ACHN (cell line): ENCODE measurements at places on chromosomes 16 and 17.

DNA sequence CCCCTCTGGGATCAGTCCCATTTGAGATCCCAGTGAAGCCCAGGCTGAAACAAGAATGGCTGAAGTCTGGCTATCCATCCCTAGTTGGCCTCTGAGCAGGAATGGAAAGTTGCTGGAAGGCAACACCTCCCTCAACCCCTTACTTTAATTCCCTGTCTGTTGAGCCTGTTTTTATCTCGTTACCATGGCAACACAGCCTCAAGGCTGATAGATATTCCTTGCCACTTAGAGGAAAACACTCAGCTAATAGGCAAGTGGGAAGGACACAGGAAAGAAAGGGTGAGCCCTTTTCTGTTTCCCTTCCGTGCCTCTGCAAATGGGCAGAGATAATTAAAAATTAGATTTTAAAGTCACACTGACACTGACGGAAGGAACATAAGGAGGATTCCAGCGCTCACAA, 75.5 kb upstream of the CLEC3A start:
- DNase-seq = no peak

- DNase-seq = no peak
Observed at GRCh38 chr16:86671486-86672178, 93.3 kb downstream of the FOXL1 start.

DNA sequence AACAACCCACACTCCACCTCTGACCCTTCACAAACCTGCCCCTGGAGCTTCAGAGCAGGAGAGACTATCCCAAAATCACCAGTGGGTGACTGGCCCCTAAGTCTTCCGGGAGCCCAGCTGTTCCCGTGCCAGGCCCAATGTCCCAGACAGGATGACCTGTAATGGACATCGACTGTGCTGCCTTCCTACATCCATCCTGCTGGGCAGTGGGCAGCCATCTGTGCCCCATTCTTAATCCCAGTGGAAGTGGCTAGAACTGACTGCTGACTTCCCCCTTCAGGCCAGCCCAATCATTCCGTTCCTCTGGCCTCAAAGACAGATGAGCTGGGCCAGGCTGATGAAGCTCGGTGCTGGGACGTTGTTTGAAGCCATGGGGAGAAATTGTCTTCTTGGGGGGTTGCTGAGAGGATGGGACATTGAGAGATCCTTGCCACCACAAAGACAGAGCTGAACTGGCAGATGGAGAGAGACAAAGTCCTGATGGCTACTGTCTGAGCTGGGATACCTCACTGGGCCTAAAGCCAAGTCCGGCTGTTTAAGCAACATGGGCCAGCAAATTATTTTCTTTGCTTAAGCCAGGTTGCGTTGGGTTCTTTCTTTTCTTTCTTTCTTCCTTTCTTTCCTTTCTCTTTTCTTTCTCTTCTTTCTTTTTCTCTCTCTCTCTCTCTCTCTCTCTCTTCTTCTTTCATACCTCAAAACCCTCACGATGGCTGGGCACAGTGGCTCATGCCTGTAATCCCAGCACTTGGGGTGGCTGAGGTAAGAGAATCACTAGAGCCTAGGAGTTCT, 17.9 kb upstream of the ALOX15B start:
- DNase-seq = no peak

GRCh38 chr17:36703860-36704266, 102.5 kb downstream of the MRM1 start:
- peak; percentile 63 for DNase-seq

GRCh38 chr16:56814537-56815432, 50.2 kb upstream of the SLC12A3 start:
- no peak for DNase-seq

DNA sequence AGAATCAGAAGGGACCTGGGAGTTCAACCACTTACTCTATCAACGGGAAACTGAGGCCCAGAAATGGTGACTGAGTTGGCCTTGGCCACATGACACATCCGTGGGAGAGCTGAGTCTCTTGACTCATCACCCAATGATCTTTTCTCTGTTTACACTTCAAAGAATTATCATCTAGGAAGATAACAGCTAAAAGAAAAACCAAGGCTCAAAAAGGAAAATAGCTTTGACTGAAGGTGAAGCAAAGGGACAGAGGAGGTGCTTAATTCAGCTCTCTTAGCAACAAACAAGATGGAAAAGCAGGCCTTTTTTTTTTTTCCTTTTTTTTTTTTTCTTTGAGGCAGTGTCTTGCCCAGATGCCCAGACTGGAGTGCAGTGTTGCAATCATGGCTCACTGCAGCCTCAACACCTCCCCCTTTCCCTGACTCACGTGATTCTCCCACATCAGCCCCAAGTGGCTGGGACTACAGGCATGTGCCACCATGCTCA, 16.7 kb downstream of the ERCC4 start:
- DNase-seq = peak; percentile 68

DNA sequence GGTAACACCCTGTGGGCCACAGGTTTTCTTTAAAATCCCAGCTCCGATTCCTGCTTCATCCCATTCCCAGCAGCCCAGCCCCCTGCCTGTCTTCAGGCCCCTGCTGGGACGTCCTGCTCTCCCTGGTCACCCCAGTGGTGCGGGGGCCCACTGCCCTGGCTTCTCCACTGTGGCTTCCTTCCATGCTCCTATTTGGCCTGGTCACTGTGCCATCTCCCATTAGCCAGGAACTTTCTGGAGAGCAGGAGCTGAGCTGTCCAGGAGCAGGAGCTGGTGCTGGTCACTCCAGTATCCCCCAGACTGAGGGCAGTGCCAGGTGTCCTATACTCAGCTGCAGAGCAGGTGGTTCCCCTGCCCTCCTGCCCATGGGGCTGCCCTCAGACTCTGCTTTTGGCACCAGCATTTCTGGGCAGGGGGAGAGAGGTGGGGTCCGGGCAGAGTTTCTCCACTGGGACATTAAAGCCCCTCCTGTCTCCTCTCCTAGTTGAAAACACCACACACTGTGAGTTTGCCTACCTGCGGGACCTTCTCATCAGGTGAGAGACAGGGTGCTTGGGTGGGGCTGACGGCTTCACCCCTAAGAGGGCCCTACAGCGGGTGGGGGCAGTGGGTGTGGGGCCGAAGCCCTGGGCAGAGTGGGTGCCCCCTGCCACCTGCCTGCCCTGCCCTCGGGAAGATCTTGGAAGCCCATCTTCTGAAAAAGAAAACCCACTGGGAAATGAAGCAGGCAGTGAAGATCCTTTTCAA, 356.2 kb downstream of the SEC14L1 start:
- no peak for DNase-seq

DNA sequence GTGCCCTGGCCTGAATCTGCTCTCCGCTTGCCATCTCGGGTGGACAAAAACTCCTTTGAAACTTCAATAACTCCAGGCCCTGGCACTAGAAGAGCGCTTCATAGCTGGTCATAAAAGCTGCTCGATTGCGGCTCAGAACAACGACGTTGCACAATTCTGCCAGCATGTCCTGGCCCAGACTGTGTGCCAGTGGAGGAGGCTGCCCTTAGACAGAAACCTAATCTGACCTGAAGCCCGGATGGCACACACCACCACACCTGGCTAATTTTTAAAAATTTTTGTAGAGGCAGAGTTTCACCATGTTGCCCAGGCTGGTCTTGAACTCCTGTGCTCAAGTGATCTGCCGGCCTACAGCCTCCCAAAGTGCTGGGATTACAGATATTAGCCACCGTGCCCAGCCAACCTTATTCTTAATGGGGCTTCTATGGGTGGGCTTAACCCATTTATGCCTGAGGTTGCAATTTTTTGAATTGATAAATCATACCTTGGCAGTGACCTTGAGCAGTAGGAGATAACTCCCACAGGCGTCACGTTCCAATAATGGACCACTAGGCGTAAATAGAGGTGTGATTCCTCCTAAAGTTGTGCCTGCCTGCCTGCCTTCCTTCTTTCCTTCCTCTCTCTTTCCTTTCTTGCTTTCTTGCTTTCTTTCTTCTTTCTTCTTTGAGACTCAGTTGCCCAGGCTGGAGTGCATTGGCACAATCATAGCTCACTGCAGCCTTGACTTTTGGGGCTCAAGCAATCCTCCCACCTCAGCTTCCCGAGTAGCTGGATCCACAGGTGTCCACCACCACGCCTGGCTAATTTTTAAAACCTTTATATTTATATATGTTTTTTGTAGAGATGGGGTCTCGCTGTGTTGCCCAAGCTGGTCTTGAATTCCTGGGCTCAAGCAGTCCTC, 1.1 kb upstream of the PPL start:
- no peak for DNase-seq

GRCh38 chr16:28168991-28169554, 42.7 kb downstream of the XPO6 start:
- DNase-seq = no peak

DNA sequence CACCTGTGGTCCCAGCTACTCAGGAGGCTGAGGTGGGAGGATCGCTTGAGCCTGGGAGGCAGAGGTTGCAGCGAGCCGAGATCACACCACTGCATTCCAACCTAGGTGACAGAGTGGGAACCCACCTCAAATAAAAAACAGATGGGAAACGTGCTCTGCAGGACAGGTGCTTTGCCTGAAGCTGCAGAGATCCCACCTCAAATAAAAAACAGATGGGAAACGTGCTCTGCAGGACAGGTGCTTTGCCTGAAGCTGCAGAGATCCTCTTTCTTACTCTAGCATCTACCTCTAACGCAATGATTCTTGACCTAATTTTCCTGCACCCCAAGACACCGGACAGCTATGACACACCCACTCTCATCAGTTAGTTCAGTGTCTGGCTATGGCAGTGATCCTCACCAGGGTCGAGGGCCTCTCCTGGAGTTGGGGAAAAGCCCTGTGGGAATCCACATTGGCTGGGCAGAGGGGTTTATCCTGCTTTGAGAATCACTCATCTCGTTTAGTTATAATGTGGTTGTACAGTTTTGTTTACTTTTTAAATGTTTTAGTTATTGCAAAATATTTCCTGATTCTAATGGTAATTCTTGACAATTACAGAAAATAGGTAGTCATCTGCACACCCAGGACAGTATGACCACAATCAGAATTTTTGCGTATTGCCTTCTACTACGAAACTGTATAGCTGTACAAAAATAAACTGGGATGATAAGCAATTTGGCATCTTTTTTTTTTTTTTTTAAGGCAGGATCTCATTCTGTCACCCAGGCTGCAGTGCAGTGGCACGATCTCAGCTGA, 11.4 kb downstream of the VPS53 start:
- DNase-seq = no peak

DNA sequence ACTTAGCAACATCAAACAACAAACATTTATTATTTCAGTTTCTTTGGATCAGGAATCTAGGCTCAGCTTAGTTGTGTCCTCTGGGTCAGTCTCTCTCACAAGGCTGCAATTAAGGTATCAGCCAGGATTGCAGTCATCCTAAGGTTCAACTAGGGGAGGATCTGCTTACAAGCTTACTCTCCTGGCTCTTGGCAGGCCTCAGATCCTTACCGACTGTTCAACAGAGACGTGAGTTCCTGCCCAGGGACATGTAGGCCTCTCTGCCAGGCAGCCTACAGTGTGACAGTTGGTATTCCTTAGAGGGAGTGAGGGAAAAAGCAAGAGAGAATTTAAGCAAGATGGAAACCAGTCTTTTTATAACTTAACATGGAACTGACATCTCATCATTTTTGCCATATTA, 294.0 kb downstream of the ZFHX3 start:
- DNase-seq = no peak

- no peak for DNase-seq
Observed at GRCh38 chr16:83882163-83882885, 16.6 kb upstream of the MLYCD start.

DNA sequence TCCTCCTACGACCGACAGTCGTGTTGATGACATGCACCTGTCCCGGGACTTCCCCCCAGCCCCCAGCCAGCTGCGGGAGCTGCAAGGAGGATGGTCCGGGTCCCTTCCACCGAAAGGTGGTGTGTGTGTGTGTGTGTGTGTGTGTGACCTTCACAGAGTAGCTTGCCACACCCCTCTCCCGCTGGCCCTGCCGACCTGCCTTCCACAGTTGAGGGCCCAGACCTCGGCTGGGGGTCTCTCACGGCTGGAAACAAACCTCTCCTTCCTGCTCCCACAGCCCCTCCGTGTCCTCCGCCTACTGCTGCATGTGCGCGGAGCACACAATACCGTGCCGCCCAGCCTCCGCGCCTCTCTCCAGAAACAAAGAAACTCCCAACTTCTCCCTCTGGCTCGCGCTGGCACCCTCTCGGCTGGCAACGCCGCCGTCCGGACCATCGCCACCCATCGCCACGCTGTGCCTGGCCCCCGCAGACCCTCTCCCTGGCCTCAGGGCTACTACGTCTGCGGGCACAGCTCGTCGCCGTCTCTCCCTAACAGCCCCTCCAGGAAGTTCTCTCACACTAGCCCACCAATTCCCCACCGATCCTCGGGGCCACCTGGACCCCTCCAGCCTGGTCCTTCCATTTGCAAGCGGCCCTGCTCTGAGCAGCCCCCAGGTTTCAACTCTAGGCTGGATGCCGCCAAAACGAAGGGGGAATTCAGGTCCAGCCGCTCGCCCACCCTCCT, 81.2 kb downstream of the TIMM22 start:
- no peak for DNase-seq

DNA sequence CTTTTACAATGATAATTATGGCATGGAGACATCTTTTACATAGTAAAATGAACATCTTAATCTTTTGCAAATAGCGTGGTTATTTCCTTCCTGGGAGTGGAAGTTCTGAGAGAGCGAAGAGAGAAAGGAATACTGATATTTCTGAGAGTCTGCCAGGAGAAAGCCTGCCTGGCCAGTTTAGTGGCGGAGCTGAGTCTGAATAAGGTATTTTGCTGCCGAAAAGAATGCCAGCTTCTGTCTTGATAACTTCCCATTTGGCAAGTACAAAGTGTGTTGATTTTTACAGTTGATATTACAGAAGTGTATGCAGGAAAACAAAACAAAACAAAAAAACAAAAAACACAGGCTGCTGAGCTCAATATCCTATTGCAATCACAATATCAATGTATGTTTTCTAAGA, 55.9 kb downstream of the KCNJ2 start:
- DNase-seq = no peak

- DNase-seq = no peak
Observed at GRCh38 chr17:50190293-50190602, 11.2 kb downstream of the COL1A1 start.

GRCh38 chr17:1852327-1852726, 22.5 kb downstream of the RPA1 start:
- DNase-seq = no peak

GRCh38 chr17:67902511-67903231, 77.4 kb downstream of the BPTF start:
- DNase-seq = no peak

GRCh38 chr17:42618442-42619150, 9.1 kb downstream of the TUBG1 start:
- peak; percentile 50 for DNase-seq

GRCh38 chr16:89861648-89862047, 11.7 kb upstream of the TCF25 start:
- no peak for DNase-seq
